ENCODE measurements at places on chromosomes 16 and 17.

GRCh38 chr17:42541041-42541833, 5.2 kb downstream of the NAGLU start:
- DNase-seq: no peak

DNA sequence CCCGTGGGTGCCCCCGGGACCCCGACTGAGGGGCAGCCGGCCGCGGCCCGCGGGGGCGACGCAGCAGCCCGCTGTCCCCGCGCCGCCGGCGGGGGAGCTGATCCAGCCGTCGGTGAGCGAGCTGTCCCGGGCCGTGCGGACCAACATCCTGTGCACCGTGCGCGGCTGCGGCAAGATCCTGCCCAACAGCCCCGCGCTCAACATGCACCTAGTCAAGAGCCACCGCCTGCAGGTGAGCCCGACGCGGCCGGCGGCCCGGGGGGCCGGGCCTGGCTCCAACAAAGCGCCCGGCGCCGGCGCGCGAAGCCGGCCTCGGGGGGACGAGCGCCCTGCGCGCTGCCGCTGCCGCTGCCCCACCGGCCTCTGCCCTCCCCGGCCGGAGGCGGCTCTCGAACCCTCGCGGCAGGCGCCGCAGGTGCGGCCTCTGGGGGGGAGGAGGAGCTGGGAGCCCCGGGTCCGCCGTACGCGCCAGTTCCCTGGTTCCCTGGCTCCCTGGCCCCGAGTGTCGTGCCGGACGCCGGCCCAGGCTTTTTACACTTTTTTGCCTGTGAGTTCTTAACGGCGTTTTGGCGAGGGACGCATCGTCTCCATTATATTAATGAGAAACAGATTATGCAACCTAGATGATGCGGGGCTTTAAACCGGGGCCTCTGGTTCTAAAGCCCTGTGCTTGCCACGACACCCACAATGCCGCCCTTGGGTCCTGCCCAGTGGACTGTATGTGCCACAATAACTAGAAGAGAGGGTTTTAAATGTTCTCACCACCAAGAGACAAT, 521 bp downstream of the ATMIN start:
- peak; percentile 16 for DNase-seq

DNA sequence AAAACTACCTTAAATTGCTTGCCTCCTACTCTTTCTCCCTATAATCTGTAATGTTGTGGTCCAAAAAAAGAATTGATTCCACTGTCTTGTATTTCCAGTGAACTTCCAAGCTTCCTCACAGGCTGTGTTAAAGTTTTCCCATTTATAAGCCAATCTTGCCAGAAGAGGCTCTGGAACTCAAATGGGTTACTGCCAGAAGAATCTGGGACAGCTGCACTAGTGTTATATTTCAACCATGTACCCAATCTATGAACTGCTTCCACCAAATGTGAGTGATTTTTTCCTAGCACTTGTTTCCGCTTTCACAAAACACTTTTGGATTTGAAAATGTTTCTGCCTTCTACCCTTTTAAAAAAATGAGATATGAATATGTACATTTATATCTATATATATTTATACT, 1.8 kb downstream of the CCDC43 start:
- DNase-seq: no peak

DNA sequence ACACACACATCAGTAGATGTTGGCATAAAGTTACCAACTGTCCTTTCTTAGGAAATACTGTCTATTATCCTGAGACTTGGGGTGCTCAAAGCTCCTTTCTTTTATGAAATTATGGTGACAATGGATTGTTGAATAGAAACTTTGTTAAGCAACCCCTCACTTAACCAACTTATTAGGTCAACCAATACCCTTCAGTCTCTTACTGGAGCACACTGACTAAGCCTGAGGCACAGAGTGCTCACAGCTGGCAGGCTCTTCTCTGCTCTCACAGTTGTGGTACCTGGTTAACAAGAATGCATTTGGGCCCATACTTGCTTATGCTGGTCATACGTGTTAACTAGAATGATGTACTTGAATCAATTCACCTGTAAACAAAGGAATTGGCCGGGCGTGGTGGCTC, 24.8 kb downstream of the CD300LF start:
- peak; percentile 63 for DNase-seq

GRCh38 chr17:39915559-39915958, 2.9 kb downstream of the GSDMB start:
- DNase-seq: no peak

DNA sequence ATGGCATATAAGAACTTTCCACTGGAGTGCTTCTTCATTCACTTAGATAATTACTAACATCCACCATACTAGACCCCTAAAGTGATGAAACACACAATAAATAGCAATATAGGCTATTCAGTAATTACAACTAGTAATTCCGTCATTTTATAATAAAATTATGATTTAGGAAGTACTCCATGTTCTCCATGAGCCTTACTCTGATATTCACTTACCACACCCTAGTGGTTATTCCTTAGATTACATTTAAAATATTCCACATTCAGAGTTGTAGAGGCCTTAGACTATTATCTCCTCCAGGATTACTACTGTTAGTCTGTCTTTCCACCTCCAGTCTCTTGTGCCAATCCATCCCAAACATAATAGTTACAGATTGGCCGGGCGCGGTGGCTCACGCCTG, 62.4 kb downstream of the STH start:
- DNase-seq: peak; percentile 22

GRCh38 chr16:22623351-22623781, 112.7 kb downstream of the NPIPB5 start:
- DNase-seq: peak; percentile 32

DNA sequence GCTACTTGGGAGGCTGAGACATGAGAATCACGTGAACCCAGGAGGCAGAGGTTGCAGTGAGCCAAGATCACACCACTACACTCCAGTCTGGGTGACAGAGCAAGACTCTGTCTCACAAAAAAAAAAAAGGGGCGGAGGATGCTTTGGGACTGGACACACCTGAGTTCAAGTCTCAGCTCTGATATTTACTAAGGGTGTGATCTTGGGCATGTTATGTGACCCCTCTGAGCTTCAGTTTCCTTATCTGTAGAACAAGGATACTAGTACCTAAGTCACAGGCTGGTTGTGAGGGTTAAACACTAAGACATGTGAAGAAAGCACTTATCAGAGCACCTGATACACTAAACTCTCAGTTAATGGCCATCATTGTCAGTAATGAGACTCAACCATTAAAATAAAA, 25.9 kb downstream of the HOXB1 start:
- no peak for DNase-seq

DNA sequence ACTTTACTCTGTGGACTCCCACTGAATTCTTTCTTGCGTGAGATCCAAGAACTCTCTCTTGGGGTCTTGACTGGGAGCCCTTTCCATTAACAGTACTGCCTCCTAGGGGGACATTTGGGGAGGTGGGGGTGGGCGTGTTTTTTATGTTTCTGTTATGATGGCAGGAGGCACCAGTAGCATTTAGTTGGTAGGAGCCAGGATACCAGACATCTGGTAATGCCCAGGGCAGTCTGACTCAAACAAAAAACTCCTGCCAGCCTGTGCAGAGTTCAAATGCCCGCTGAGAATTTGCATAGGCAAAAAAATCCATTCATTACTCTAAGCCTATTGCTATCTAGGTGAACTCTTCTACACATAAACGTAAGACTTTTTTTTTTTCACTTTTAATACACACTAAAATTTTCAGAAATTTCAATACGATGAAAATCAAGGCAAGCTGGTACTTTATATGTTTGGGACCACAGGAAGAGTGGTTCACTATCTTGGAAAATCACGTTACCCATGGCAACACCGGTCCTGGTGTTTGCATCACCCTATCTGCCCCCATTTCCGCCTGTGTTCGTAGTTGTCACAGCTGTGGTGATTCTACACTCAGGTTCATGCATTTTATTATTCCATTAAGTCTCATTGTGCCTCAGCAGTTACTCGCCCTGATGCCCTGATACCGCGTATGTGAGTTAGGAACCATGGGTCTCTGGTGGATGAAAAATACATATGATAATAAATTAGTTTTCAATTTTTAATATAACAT, 121.1 kb upstream of the XYLT1 start:
- no peak for DNase-seq

GRCh38 chr17:5331506-5331905, 49.4 kb downstream of the RABEP1 start:
- no peak for DNase-seq

GRCh38 chr17:47889734-47890529, 6.1 kb upstream of the SP2 start:
- peak; percentile 75 for DNase-seq

DNA sequence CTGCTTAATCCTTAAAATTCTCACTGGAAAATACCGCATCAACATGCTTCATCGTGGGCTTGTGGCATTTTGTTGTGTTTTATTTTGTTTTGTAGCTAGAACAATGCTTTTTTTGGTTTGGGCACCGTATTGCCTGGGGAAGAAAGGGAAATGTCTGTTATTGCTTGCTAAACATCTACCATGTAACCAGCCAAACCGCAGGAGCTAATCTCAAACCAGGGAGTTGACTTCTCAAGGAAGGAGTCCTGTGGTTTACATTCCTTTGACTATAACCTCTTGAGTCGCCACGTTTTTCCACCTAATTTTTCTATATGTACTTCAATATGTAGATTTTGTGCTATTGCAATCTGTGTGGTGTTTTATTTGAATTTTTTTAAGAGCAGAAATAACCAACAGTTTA, 593.5 kb upstream of the SOX9 start:
- DNase-seq: no peak

DNA sequence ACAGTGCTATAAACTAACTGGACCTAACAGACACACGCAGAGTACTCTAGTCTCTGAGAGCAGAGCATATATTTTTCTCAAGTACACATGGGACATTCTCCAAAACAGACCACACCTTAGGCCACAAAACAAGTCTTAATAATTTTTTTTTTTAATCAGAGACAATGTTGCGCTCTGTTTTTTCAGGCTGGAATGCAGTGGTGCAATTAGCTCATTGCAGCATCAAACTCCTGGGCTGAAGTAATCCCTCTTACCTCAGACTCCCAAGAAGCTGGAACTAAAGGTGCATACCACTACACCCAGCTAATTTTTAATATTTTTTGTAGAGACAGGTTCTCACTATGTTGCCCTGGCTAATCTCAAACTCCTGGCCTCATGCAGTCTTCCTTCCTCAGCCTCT, 37.7 kb downstream of the ULK2 start:
- DNase-seq: no peak

GRCh38 chr17:77429369-77429968, 288.7 kb downstream of the SEC14L1 start:
- no peak for DNase-seq

GRCh38 chr17:50660042-50660886, 25.6 kb downstream of the ABCC3 start:
- DNase-seq: peak; percentile 58

- DNase-seq: no peak
Observed at GRCh38 chr16:69329369-69330285, 761 bp downstream of the PDF start.

GRCh38 chr17:32861981-32862380, 14.9 kb downstream of the MYO1D start:
- DNase-seq: peak; percentile 48

- DNase-seq: no peak
Observed at GRCh38 chr17:10073941-10074340, 124.5 kb downstream of the GAS7 start.

DNA sequence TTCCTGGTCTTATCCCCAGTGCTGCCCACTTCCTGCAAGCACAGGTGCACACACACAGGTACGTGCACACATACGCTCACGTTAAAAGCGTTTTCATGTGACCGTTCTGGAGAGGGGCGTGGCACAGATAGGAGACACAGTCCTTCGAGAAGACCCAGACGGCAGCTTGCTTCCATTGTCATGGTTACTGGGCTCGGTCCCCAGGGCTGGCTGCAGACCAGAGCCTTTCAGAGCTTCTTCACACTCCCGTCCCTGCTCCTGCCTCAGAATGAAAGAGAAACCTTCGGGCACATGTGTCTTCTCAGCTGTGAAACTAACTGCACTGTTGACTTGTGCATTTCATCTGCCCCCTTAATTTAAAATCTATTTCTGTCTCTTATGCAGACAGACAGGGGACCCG, 154.2 kb downstream of the PITPNC1 start:
- no peak for DNase-seq

- no peak for DNase-seq
Observed at GRCh38 chr17:73738751-73739575, 94.7 kb upstream of the SDK2 start.

GRCh38 chr16:2447920-2448583, 11.9 kb upstream of the TEDC2 start:
- no peak for DNase-seq

- no peak for DNase-seq
Observed at GRCh38 chr17:5901731-5902130, 168.4 kb upstream of the WSCD1 start.

- no peak for DNase-seq
Observed at GRCh38 chr17:50892101-50892776, 26.1 kb upstream of the TOB1 start.

DNA sequence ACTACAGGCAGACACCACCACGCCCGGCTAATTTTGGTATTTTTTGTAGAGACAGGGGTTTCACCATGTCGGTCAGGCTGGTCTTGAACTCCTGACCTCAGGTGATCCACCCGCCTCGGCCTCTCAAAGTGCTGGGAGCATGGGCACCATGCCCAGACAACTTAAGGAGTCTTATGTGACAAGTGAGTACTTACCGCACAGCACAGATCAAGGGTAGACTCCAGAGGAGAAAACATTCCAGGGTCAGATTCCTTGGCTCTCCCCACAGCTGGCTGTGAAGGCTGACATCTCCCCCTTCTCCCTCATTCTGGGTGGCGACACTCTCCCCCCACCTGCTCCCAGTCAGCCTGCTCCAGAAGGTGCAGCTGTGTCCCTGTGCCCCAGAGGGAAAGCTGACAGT, 10.6 kb downstream of the ZSCAN10 start:
- DNase-seq: no peak

DNA sequence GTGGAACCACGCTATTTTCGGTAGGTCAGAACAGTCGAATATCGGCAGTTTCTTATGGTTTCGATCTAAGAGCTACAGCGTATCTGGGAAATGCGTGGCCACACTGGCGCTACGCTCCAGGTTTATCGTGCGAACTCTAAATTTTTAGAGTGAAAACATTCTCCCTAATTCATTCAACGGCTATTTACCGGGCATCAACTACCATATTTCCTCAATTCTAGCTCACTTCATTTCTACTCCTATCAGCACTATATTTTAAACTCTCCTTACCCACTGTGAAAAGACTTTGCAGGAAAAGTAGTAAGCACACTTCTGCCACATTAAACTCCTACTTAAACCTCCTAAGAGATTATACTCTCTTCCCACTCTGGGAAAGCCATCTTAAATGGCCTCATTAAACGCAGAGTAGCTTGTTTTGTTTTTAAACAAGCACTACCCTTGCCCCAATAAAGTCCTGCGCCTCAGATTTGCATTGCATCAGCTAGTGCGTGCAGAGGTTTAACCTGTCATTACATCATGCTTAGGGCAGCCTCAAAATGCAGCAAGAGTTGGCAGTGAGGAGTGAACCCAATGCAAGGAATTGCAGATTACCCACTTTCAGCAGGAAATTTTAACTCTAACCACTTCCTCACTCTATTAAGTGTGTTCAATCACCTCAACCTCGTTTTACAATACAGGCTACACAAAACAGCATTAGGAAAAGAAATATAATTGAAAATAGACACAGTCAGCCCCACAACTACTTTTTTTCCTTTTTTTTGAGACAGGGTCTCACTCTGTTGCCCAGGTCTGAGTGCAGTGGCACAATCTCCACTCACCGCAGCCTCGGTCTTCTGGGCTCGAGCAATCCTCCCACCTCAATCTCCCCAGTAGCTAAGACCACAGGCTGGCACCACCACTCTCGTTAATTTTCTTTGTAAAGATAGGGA, 18.8 kb downstream of the SIAH1 start:
- DNase-seq: peak; percentile 72

GRCh38 chr17:59678918-59679317, 28.3 kb downstream of the PTRH2 start:
- DNase-seq: no peak

Data from inflammatory macrophage treated with lipopolysaccharide for 4 hours (primary cell).